ENCODE measurements at places on chromosomes 5 and 9.
A peak's percentile ranks its signal among the peaks of the same experiment; 100 is the strongest.

- DNase-seq = no peak
Observed at GRCh38 chr9:104025104-104025503, 69.0 kb upstream of the SMC2 start.

- no peak for DNase-seq
Observed at GRCh38 chr9:100856238-100856637, 172.3 kb upstream of the PLPPR1 start.

GRCh38 chr5:169707686-169708085 lies 70.6 kb downstream of the DOCK2 start:
- no peak for DNase-seq

- DNase-seq = no peak
Observed at GRCh38 chr5:137022043-137022442, 477.1 kb downstream of the SPOCK1 start.

- DNase-seq = no peak
Observed at GRCh38 chr9:107943901-107944300, 454.3 kb upstream of the KLF4 start.

DNA sequence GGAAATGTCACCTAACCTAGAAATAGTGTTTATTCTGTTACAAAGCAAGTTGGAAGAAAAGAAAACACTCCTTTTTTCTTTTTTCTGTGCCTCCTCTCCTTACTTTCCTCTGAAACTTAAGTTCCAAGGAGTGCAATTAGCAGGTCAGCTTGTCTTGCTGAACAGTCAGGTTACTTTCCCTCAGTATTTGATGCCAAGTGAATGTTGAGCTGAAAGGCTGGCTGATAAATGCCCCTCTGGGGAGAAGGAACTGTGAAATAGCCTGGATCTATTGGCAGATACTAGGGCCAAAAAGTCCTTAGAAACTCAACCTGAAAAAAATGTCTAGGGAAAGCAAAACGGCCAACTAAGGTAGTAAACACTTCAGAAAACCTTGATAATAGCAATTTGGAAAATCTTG lies 43.6 kb downstream of the GRIA1 start:
- no peak for DNase-seq

DNA sequence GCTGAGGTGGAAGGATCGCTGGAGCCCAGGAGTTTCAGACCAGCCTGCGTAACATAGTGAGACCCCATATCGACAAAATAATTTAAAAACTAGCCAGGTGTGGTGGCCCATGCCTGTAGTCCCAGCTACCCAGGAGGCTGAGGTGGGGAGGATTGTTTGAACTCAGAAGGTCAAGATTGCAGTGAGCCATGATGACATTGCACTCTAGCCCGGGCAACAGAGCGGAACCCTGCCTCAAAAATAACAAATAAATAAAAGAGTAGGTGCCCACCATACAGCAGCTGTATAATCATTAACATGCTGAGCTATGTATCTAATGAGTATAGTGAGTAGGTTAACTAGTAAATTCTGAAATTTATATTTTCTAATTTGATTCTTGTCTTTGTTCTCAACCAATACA lies 11.0 kb upstream of the ATP6V0E1 start:
- DNase-seq = no peak

DNA sequence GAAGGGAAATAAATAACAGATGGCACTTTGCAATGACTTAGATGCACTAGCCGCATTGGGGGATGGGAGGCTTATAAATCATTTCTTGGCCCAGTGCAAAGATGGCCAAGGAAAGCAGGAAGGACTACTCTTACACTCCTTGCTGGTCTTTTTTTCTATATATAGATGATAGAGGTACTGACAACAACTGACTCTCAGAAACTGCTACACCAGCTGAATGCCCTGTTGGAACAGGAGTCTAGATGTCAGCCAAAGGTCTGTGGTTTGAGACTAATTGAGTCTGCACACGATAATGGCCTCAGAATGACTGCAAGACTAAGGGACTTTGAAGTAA lies 1.7 kb downstream of the CCNG1 start:
- no peak for DNase-seq

- no peak for DNase-seq
Observed at GRCh38 chr9:127904561-127905003, 5.2 kb upstream of the ST6GALNAC6 start.

GRCh38 chr9:97179616-97180015 lies 127.8 kb upstream of the CCDC180 start:
- DNase-seq = no peak

- DNase-seq = no peak
Observed at GRCh38 chr9:114674076-114674797, 7.8 kb downstream of the TEX48 start.

DNA sequence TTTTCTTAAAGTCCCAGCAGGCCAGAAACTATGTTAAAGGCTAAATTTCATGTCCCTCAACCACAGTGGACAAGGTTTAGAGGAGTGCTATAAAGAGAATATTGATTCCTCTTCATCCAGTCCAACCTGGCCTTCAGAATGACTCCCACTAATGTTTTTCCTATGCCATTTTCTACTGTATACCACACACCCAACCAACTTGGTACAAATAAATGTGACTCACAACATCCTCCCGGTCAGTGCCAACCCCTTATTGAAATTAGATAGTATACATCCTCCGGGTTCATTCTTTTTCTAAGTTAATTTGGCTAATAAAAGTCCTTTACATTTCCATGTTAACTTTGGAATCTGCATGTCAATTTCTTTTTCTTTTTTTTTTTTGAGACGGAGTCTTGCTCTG lies 215.1 kb downstream of the TSSK1B start:
- DNase-seq = no peak

- no peak for DNase-seq
Observed at GRCh38 chr9:93942161-93942560, 13.0 kb downstream of the BARX1 start.

GRCh38 chr5:80082281-80082680 lies 47.1 kb downstream of the THBS4 start:
- no peak for DNase-seq

GRCh38 chr5:142618130-142618523 lies 67.8 kb downstream of the FGF1 start:
- no peak for DNase-seq

- no peak for DNase-seq
Observed at GRCh38 chr5:178793151-178793550, 62.7 kb upstream of the ZNF354A start.

DNA sequence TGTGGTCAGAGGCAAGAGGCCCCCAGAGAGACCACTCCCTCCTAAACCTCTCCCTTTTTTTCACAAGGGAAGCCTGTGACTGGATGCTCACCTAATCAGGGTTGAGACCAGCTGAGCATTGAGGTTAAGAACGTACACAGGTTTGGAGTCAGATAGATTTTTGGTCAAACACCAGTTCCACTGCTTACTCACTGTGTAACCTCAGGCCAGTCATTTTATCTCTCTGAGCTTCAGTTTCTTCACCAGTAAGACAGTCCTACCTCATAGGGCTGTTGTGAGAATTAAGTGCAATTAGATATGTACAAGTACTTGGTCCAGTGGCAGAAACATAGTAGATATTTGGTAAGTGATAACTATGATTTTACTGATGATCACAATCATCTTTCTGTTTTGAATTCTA lies 256.8 kb downstream of the CDK5RAP2 start:
- DNase-seq = no peak

GRCh38 chr5:94870511-94871183 lies 252.2 kb downstream of the SLF1 start:
- DNase-seq = no peak

DNA sequence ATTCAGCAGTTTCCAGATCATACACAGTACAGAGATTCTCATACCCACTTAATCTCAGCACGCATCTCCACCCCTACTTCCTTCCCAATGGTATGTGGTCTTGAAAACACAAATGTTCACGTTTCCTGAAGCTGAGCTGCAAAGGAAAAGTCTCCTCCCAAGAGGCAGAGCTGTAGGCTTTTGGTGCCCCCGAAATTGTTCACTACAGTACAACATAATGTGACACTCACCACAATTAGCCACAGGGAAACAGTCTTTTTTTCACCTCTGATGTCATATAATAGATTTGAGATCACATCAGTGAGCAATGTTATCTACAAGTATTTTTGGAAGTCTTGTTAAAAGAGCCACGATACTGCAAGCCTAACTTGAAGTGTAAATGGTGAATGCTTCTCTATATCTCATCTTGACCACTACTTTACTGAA lies 40.2 kb downstream of the NFIB start:
- no peak for DNase-seq

- DNase-seq = no peak
Observed at GRCh38 chr9:136975644-136976043, 1.7 kb upstream of the PTGDS start.

DNA sequence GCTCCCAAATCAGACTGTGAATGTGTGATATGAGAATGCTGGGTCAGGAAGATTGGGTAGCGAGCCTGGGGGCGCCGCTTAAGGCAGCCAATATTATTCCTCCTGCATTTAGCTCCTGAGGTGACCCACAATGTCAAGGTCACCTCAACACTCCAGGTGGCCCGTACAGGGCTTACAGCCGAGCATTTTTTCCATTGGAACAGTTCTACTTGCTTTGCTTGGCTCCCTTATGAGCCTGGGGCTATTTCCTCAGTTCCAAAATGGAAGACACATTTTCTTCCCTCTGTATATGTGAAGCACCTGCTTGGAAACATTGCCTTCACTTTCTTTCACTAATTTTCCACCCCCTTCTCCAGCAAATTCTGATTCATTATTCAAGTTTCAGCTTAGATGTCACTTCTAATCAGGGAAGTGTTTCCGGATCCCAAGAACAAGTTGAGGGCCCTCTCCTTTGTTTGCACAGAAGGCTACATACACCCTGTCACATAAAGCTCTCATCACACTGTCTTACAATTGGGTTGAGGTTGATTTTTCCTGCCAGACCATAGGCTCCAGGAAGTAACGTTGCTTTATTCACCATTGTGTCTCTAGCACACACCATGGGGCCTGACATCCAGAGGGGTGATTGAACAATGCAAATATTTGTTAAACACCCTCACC lies 330.2 kb downstream of the PIK3R1 start:
- DNase-seq = no peak

GRCh38 chr5:119070578-119070827 lies 384 bp upstream of the DMXL1 start:
- peak; percentile 47 for DNase-seq

DNA sequence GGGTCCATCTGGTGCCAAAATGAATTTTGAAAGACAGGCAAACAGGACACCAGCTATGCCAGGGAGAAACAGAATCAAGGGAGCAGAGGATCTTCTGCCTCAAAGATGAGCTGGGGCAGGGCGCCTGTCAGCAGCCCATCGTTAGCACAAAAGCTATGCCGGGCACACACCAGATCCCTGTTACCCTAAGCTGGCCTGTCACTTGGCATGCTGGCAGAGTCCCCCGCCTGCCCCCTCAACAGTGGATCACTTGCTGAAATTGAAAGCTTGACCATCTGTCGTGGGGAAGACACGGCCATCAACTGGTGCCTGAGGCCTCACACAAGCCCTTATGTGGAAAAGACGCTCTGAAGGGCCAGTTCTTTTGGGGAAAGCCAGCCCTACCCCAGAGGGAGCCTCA lies 256.4 kb downstream of the EBF1 start:
- DNase-seq = no peak

- no peak for DNase-seq
Observed at GRCh38 chr9:135391759-135392158, 87.8 kb upstream of the PPP1R26 start.

GRCh38 chr5:138543730-138544104 lies 681 bp upstream of the ETF1 start:
- DNase-seq = no peak

DNA sequence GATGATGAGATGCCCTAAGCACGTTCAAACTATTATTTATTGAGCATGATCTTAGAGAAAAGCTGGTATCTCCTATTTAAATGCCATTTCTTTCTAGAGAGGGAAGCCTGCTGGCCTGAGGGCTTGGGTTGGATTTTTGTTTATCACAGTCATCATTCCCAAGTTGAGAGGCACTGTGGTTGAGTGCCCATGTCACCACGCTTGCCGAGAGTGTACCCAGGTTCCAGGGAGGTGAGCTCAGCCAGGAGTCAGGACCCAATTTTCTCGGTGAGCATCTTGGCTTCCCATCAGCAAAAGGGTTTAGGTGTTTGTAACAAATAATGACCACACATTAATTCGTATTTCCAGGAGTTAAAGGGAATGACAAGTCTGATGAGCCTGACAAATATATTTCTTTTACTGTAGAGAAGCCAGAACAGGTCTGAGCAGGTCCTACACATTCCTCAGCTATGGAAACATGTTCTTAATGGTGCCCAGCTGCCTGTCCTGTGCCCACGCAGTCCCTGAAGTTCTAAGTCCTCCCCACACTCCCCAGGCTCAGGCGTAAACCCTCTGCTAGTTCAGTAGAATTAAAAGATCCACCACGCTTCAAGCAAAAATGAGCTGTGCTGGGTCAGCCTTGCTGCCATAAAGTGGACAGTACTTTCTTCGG lies 258.9 kb upstream of the IRX2 start:
- DNase-seq = no peak

DNA sequence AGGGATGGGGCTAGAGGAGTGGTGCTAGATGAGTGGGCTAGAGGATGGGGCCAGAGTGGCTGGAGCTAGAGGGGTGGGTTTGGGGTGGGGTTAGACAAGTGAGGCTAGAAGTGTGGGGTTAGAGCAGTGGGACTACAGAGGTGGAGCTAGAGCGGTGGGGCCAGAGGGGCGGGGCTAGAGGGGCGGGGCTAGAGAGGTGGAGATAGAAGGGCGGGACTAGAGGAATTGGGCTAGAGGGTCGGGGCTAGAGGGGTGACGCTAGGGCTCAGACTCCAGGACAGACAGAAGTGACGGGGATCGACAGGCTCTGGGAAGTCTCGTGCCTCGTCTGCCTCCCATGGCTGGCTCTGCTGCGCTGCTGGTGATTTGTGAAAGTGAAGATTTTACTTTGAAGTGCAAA lies 31.0 kb upstream of the TENT4A start:
- DNase-seq = no peak

GRCh38 chr5:28961816-28962215 lies 1923.4 kb upstream of the CDH9 start:
- no peak for DNase-seq

- DNase-seq = no peak
Observed at GRCh38 chr5:386432-387341, 56.3 kb upstream of the EXOC3 start.
